AG10803 (cell line): ENCODE measurements at places on chromosomes 7 and 10.

GRCh38 chr10:63504145-63504881 is 16.9 kb upstream of the REEP3 start:
- DNase-seq: no peak

GRCh38 chr10:1377231-1377630 is 321.0 kb downstream of the WDR37 start:
- no peak for DNase-seq

- no peak for DNase-seq
These were observed 171.8 kb downstream of the SEMA3A start for GRCh38 chr7:84022684-84023308.

- DNase-seq: no peak
These were observed 190.6 kb downstream of the HERPUD2 start for GRCh38 chr7:35504365-35504764.

DNA sequence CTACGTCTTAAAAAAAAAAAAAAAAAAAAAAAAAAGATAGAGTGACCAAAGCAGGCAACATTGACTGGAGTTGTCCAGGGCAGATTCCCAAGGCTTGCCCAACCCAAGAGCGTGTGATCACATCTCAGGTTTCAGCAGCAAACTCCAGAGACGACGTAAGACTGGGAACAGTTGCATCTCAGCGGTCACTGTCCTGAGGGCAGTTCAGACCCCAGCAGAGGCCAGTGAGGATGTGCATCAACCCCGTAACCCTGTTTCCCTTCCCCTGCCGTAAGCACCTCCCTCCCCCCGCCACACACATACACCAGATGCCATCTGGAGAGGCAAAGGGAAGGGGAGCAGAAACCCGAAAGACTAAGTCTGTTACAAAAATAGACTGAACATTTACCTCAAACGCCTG is 19.3 kb upstream of the TOMM7 start:
- DNase-seq: peak; percentile 89

DNA sequence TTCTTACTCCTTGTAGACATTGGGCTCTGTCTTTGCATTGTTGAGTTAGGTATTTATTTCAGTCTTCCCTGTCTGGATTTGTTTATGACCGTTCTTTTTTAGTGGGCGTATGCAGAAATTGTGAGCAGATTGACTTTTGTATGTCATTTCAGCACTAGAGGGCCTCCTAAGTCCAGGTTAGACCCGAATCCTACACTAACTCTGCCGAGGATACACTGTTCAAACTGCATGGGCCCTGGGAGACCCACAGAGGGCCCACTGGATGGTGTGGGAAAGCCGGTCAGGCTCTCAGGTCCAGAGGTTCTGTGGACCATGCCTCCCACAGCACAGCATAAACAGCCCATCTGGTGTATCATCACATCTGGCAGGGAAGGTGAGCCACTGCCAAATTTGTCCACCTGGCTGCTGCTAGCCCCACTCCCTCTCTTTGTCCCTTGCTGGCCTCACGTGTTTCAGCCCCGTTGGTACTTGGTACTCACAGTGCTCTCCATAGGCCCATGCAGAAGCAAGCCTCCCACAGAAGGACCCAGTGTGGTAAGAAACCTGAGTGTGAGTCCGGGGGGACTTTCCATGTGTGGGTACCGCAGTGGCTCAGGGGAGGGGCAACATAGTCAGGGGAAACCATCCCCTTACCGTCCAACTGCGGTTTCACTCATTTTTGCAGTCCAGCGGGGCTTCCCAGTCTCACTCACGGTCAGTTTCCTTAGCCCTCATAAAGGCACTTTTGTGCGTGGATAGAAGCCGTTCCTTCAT is 112.8 kb downstream of the APBB1IP start:
- no peak for DNase-seq

GRCh38 chr7:94176694-94177200 is 172.6 kb upstream of the BET1 start:
- no peak for DNase-seq

DNA sequence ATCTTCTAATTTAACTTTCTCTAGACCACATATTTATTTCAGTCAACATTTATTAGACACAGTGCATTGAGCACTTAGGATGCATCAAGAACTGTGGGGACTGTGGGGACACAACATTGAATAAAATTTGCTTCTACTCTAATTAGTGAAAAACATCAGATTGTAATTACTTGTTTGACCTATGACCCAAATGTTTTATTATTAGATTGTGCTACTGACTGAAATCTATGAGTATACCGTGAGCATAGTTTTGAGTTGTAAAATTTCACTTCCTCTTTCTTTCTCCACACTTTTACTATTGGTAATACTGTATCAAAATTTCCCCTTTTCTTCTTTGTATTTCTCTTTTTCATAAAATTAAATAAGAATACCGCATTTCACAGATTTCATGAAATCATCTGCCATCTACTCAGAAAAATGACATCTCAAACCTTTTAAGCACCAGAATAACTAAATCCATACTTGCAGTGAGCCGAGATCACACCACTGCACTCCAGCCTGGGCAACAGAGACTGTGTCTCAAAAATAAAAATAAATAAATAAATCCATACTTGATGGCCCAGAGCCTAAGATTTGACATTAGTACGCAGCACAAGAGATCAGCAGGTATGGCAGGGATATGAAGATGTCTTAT is 25.4 kb upstream of the INPP5F start:
- DNase-seq: no peak

DNA sequence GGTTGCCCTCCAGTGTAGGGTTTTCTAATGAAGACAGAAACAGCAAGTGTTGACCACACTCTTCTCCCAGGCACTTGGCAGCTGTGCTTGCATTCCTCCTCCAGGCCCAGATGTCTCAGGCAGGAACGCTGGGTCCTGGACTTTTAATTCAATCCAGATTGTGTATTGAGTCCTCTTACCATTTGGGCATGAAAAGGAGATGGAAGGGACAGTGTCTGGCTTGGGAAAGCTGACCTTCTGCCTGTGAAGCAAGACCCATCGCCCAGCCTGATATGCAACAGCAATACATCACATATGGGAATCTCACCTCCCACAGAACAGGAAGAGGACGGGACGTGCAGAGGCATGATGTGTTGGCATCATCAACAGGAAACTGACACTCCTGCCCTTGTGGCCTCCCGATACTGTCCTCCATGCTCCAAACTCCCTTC is 174.4 kb upstream of the LYZL2 start:
- peak; percentile 99 for DNase-seq

DNA sequence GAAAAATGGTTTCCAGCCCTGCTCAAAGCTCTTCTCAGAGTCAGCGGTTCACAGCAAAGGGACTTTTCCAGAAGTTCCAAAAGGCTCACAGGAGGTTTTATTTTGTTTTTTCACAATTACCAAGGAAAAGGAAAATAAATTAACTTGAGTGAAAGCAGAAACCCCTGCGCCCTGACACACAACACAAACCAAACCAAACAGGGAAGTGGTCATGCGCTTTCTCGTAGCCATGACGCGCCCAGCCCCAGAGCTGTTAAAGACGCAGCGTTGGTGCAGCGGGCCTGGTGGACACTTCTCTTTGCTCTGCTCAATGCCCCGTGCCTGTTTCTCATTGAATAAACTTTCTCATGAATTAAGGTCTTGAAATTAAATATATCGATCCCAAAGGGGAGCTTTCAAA is 134.4 kb upstream of the LYZL2 start:
- no peak for DNase-seq

GRCh38 chr10:59814878-59815277 is 61.6 kb upstream of the MRLN start:
- no peak for DNase-seq
